ENCODE measurements at places on chromosomes 2 and 18.

- no peak for DNase-seq
These were observed 34.5 kb downstream of the NYAP2 start for GRCh38 chr2:225434014-225434413.

DNA sequence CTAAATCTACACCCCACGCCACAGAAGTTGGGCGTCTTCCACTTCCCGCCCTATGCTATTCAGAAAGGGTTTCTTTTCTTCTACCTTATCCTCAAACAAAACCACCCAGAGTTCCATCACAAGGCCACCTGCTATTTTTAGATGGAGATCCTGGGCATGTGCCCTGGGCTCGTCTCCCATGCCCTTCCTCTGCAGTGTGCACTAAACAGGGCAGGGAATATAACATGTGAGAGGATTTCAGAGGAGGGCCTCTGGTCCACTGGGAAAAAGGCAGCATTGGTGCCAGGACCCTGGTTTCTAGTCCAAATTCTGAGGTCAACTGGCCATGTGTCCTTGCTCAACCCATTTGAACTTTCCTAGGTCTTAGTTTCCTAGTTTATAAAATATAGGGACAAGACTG, 320.0 kb downstream of the NCKAP5 start:
- DNase-seq = no peak

GRCh38 chr18:77102259-77103040, 30.1 kb downstream of the MBP start:
- DNase-seq = no peak

DNA sequence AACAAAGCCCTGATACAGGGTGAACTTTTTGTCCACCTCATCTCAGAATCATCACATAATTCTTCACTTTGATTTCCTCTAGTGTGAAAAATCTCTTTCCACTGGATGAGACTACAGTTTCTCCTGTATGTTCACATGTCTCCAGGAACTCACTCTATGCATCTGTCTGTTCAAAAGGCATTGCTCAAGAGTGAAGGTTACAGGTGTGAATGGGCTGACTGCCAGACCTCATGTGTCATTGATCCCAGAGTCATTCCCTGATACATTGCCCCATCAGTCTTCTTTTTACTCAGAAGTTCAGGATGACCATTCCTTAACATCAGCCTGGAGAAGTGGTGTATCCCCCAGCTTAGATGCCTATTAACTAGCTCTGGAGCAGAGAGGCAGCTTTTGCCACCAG, 4.4 kb upstream of the DSC3 start:
- DNase-seq = no peak

DNA sequence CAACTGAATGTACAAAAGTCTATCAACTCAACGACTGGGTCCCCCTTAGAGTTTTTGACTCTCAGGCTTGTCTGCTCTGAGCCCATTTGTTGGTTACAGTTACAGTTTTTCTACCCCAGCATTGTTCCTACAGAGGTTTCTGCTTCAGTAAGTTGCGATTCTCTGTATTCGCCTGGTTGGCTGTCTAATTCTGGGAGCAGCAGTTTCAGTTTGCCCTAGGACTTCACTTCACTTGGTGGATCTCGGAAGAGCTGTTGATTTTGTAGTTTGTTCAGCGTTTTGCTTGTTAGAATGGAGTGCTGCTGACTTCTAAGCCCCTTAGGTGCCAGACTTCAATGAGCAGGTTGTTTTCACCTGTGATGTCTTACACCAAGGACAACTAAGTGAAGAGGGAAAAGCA, 296.5 kb upstream of the EPAS1 start:
- DNase-seq = no peak

GRCh38 chr18:22278798-22279197, 109.4 kb downstream of the GATA6 start:
- DNase-seq = no peak

DNA sequence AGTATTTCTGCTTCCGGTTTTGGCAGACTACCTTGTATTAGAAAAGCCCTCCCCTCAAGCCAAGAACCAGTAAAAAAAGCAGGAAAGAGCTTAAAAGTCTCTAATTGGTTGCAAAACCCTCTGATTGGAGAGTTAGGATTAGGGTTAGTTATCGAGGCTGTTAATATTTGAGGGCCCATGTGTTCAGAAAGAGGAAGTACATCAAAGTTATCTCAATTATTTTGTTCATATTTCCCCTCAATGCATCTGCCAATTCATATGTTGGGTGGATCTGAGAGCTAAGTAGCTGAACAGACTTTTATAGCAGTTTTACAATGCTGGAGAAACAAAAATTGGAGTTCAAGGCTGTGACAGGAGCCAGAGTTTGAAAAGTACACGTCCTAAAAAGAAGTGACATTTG, 43.1 kb upstream of the KLHL14 start:
- DNase-seq = no peak

DNA sequence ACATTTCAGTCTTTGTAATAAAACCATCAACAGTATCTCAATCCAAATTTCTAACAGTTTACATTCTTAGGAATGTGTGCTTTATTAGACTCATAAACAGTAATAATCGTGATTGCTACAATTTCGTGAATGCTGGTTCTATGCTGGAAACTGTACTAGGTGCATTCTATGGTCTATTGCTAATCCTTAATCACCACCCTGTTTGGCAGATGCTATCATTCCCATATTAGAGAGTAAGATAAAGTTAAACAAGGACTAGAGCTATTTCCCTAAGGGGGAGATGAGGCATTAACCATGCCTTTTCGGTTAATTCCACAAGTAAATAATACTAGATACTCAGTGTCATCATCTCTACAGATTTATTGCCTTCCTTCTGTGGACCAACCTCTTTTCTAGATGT, 244.0 kb downstream of the PAX3 start:
- DNase-seq = no peak

DNA sequence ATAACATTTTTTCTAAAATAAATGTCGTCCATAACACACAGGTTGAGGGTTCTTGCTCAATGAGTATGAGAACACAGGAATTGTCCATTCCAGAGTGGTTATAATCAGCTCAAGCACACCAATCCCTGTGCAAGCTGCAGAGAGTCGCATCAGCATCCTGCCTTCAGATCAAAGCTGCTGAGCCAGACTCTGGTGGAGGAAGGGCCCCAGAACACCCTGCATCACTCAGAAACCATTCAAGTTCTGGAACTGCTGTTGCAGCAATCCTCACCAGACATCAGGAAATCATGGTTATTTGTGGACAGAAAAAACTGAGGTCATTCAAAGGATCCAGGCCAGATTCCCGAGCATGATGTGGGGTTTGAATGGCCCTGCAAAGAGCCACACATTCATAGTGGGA, 44.5 kb downstream of the DNER start:
- no peak for DNase-seq

GRCh38 chr2:171924170-171924942, 2.1 kb downstream of the HAT1 start:
- no peak for DNase-seq

DNA sequence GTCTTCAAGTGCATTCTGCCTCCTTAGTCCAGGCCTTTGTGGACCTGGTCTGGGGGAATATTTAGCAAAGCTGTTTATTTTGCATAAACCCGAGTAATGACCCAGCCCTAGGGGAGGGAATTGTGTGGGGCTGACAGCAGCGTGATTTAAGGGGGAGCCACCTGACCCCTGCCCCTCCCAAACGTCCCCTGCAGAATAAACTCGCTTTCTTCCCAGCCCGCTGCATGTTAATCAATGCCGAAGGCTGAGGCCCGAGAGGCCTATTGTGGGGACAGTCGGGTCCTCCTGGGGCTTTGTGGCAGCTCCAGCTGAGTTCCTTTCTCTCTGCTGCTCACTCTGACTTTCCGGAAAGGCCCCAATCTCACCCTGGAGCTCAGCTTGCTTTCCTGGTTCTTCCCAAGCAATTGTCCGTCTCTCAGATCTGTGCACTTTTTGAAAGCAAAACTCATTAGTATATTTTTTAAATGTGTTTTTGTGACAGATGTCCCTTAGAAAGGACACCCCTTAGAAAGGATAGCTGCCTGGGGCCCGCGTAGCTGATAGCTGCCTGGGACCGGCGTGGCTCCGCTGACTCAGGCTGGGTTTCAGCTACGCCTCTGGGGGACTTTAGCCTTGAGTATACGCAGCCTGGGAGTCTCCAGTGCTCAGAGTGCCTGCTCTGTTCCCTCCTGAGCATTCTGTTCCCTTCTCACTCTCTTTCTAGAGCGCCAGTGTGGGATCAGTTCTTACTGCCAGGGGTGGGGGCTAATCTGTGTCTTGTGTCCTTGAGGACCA, 158.3 kb downstream of the GLI2 start:
- no peak for DNase-seq

- no peak for DNase-seq
These were observed 30.1 kb downstream of the IL37 start for GRCh38 chr2:112940859-112941625.

DNA sequence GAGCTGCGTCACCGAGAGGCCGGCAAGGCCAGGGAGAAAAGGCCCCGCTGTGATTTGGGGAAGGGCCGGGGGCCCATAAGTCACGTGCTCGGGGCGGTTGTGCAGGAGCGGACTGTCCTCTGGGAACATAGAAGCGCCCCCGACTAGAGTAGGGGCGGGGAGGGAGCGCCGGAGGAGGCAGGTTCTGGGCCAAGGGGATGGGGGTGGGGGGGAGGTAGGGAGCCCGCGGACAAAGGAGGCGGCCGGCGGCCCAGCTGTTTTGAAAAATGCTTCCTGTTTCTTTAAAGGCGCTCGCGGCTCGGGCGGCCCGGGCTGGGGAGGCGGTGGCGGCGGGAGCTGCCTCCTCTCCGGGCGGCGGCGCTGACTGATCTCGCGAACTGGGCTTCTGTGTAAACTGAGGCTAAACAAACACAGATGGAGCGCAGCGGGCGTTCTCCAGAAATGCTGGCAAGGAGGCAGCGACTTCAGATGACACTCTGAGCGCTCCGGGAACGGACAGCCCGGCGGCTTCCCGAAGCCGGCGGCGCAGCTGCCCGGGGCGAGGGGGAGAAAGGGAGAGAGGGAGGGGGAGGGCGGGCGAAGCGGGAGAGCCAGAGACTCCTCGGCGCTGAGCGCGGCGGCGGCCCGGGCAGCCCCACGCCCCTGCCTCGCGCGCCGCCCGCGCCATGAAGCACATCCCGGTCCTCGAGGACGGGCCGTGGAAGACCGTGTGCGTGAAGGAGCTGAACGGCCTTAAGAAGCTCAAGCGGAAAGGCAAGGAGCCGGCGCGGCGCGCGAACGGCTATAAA, at the start of gene ATOH8:
Gene ATOH8, plus strand, starts transcription at position 467 of the 788 bp plus-strand sequence. Its CDS starts 199 bp downstream, at position 666.
- peak; percentile 47 for DNase-seq

GRCh38 chr2:179443180-179443579, 178.5 kb upstream of the SESTD1 start:
- no peak for DNase-seq

GRCh38 chr2:173149491-173149890, 73.8 kb downstream of the MAP3K20 start:
- DNase-seq = peak; percentile 82

GRCh38 chr2:58701688-58702301, 460.7 kb upstream of the FANCL start:
- DNase-seq = no peak

GRCh38 chr2:109476641-109477441, 136.9 kb downstream of the SEPTIN10 start:
- DNase-seq = no peak

GRCh38 chr2:197675711-197676188, 363 bp upstream of the RFTN2 start:
- no peak for DNase-seq

- no peak for DNase-seq
These were observed 698.3 kb upstream of the HS6ST1 start for GRCh38 chr2:129016972-129017371.

GRCh38 chr2:240297256-240298116, 138.0 kb upstream of the GPC1 start:
- no peak for DNase-seq

GRCh38 chr2:62505750-62506420, at the start of gene TMEM17:
Gene TMEM17 (minus strand): TSS chr2:62506195. CDS start chr2:62506129, 66 bp downstream.
- DNase-seq = peak; percentile 53

- no peak for DNase-seq
These were observed 1705.5 kb upstream of the PIK3C3 start for GRCh38 chr18:40249390-40250080.

GRCh38 chr18:58862851-58863538, 1.7 kb upstream of the ZNF532 start:
- peak; percentile 21 for DNase-seq

- DNase-seq = no peak
These were observed 46.0 kb downstream of the COX7A2L start for GRCh38 chr2:42314892-42315468.

DNA sequence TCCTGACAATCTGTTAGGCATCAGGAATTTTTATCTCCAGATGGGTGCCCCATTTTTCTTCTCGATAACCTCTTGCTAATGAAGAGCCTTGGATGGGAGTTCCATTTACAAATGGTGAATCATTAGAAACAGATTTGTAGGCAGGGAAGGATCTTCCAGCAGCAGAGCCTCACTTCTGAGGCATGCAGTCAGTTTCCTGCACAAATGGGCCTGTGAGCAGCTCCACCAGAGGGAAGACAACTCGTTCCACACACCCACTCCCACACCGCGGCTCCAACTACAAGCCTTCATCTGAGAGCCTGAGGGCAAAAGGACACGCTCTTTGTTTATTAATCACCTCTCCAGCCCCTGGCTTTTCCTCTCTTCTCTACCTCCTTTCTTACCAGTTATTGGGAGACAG, 108.5 kb downstream of the CTAGE1 start:
- DNase-seq = no peak

DNA sequence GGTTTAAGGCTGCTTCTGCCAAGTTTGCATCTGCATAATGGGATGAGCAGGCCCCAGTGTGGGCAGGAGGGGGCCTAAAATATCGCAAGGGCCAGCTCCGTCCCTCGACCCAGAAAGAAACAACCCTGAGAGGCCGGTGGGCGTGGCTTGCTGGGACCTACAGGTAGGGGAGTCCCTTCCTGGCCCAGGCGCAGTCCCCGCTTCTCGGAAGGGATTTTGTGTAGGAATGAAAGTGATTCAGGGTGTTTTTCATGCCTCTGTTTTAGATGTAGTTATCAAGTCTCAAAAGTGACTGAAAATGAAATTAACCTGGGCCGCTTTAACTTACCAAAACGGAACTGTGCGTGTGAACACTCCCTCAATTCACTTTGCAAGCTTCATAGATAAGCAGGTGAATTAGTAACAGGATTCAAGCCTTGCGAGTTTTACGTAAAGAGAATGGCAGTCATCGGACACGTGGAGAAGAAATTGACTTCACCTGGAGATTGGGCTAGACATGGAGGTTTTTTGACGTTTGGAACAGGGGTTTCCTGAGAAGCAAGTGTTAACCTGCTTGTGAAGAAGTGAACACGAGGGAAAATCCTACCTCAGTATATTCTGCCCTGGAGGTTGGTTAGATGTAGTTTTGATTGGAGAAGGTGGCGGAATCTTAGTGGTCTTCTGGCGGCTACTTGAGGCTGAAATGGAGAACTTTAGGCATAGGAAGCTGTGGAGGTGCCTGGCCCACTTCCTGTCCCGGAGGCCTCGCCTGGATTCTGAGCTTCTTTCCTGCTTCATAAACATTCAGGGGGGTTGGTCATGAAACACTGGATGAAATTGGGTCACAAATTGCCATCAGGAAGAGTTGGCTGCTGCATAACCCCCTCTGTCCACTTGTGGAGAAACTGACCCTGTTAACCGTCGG, 1.7 kb downstream of the NCK2 start:
- DNase-seq = peak; percentile 96

- DNase-seq = no peak
These were observed 169.2 kb upstream of the CCDC68 start for GRCh38 chr18:55128437-55128836.

GRCh38 chr18:48913201-48913600, 37.6 kb downstream of the SMAD7 start:
- peak; percentile 70 for DNase-seq

All from activated CD4-positive, alpha-beta memory T cell treated with anti-CD3 and anti-CD28 coated beads for 36 hours (primary cell).